ENCODE measurements at places on chromosomes 5 and 9.

- no peak for DNase-seq
These were observed 246.8 kb downstream of the MSX2 start for GRCh38 chr5:174971210-174971609.

- no peak for DNase-seq
These were observed 341.1 kb downstream of the ASTN2 start for GRCh38 chr9:117073539-117074341.

DNA sequence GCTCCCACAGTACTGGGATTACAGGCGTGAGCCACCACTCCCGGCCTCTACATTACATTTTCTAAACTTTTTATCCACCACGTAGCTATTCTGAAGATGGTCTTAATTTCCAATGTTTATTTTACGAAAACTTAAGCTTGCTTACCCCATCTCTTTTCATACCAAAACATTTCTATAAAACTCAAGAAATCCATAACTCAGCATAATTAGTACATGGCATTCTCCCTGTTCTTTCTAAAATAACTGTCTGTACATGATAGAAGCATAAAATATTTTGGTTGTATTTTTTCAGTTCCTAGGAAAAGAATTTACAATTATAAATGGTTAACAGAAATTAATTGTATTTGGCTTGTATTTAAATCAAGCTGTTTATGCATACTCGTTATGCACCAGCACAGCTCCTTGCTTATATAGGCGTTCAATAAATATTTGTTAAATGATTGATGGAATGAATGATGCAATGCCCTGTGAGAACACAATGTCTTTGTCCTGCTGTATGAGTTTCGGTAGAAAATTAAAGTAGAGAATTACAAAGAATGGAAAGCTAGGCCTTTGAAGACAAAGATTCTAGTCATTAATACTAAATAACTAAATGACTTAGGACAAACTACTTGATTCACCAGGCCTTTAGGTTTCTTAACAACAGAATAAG, 384.2 kb downstream of the EFNA5 start:
- no peak for DNase-seq

GRCh38 chr9:38442473-38443096, 18.3 kb upstream of the IGFBPL1 start:
- DNase-seq: no peak

DNA sequence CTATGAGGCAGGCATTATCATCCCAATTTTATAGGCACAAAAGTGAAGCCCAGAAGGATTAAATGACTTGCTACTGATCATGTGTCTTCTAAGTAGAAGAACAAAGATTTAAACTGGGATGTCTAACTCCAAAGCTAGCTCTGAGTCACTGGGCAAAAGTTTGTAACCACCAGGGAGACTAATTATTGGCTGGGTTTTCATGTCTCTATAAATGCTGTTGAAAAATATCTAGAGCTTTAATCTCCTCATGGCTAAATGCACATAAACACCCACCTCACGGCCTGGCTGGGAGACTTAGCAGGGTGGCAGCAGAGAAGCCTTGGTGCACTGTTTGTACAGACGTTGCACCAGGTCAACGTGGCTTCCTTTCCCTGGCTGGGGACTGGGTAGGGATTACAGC, 144.6 kb downstream of the MELK start:
- no peak for DNase-seq

GRCh38 chr5:32511776-32512374, 67.3 kb upstream of the ZFR start:
- DNase-seq: no peak
